SJSA1 (cell line): ENCODE measurements at places on chromosomes 2 and 18. TPM values are rescaled to one million over a fixed set of nuclear protein-coding genes. Genes with fewer than 3 reads are reported as not detected.

GRCh38 chr2:168449419-168449818 lies 6.7 kb upstream of the CERS6 start:
- DNase-seq: no peak

The SLC25A12 gene
- total RNA-seq: 14.3 and 21.1 TPM in 2 replicates

GRCh38 chr2:216031960-216032689 lies 18.8 kb upstream of the MREG start:
- DNase-seq: peak; percentile 40

DNA sequence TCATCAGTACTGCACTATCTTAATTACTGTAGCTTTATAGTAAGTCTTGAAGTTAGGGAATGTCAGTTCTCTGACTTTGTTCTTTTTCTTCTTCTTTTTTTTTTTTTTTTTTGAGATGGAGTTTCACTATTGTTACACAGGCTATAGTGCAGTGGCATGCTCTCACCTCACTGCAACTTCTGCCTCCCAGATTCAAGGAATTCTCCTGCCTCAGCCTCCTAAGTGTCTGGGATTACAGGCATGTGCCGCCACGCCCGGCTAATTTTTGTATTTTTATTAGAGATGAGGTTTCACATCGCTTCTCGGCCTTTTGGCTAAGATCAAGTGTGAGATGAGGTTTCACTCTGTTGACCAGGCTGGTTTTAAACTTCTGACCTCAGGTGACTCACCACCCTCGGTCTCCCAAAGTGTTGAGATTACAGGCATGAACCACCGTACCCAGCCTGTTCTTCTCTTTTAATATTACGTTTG lies 41.9 kb upstream of the TANC1 start:
- peak; percentile 69 for DNase-seq

DNA sequence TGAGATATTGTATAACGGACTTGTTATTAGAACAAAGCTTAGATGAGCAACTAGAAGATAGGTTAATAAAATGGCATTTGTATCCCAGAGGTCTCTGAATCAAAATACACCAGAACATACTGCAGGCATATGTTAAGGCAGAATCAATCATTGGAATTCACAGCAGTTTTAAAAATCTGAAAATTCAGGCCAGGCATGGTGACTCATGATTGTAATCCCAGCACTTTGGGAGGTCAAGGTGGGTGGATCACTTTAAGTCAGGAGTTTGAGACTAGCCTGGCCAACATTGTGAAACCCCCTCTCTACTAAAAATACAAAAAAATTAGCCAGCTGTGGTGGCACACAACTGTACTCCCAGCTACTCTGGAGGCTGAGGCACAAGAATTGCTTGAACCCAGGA lies 405.2 kb downstream of the ZEB2 start:
- no peak for DNase-seq

DNA sequence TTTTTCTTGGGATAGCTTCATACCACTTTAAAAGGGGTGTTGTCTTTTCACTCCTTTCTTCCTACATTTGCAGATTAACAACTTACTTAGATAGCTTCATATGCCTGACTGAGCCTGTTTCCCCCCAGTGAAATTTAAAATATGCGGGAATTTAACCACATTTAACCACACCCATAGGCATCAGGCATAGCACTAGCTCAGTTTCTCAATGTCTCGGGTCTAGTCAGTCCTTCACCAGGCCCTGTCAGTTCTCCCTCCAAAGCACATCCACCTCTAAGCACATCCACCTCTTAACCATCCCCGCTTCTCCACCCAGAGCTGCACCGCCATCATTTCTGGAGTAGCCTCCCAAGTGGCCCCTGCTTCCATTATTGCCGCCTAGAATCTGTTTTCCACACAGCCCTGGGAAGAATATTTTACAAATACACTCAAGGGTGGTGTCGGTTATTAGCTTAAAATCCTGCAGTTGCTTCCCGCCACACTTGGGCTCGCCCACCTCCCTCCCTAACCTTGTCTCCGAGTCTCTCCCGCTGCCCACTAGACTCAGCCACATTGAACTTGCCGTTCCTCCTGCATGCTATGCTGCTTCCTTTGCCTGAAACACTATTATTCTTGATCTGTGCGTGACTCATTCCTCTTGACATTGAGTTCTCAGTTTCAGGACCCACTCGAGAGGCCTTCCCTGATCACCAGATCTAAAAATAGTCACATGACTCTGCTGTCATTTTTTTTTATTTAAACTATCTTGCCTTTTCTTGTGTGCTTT lies 68.3 kb downstream of the SPTBN1 start:
- DNase-seq: peak; percentile 82

- DNase-seq: peak; percentile 21
Observed at GRCh38 chr18:58793361-58793760, 71.3 kb upstream of the ZNF532 start.

The DUSP11 gene
- 30.3 and 40.4 TPM in 2 replicates for total RNA-seq

- no peak for DNase-seq
Observed at GRCh38 chr2:2112416-2113105, 218.5 kb downstream of the MYT1L start.

DNA sequence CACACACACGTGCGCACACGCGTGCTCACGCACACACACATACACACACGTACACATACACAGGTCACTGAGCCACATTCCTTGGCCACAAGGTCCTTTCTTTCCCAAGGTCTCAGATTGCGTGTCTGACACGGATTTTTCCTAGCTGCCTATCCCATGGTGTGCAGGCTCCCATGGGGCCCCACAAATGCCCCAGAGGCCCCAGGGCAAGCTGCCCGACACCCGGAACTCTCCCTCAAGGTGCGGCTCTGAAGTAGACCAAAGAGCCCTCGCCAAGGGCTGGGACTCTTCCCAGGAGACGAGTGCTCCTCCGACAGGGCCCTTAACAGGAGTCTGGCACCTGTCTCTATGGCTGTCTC lies 46.7 kb downstream of the SDC1 start:
- DNase-seq: no peak

GRCh38 chr2:26971911-26972786 lies 1.7 kb downstream of the MAPRE3 start:
- DNase-seq: no peak

DNA sequence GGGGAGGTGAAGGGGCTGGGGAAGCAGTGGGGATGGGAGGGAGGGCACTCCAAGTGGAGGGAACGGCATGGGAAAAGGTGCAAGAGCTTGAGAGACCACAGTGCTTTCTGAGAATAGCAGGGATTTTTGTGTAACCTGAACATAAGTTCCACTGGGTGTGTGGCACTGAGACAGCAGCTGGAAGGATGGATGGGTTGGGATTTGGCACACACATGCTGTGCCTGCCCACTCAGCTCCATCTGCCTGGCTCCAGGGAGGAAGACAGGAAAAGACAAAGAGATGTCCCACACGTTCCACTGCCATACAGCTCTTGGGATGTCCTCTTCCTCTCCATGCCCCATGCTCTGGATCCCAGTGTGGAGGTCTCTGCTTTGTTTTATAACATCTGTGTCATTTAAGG lies 114.1 kb upstream of the TEX51 start:
- no peak for DNase-seq

- no peak for DNase-seq
Observed at GRCh38 chr2:106095478-106096298, 98.4 kb downstream of the UXS1 start.

- peak; percentile 40 for DNase-seq
Observed at GRCh38 chr2:8803658-8804379, 33.6 kb downstream of the KIDINS220 start.

The IL36G gene
- not detected in 2 replicates for total RNA-seq

The LYG2 gene
- not detected in 2 replicates for total RNA-seq

GRCh38 chr2:8403876-8404275 lies 278.0 kb upstream of the ID2 start:
- DNase-seq: no peak

The HOXD12 gene
- total RNA-seq: 0.13 TPM in 1 of 2 replicates, not detected in the other

The MBD5 gene
- total RNA-seq: 6.5 and 12.6 TPM in 2 replicates

- DNase-seq: no peak
Observed at GRCh38 chr18:46567196-46567595, 89.8 kb downstream of the LOXHD1 start.
